Activated naive CD4-positive, alpha-beta T cell (primary cell): ENCODE measurements at places on chromosomes 7 and 10.

DNA sequence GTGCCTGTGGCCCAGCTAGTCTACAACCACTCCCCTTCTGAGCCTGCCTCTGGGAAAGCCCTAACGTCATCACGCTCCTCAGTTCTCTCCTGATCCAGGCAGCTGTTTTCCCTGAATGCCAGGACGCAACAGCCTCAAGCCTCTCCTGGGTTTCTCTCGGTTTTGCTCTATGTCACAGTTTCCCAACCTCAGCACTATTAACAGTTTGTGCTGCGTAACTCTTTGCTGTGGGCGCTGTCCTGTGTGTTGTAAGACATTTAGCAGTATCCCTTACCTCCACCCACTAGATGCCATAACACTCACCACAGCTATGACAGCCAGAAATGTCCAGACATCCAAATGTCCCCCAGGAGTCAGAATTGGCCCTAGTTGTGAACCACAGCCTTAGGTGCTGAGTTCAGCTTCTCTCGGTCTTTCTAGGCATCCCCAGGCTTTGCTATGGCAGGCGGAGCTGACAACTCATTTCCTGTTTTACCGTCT lies 226.3 kb upstream of the NPVF start:
- no peak for DNase-seq

- DNase-seq = no peak
Measured at GRCh38 chr10:93334901-93335327, 147.2 kb downstream of the MYOF start.

GRCh38 chr7:6164491-6164890 lies 107.9 kb downstream of the CYTH3 start:
- DNase-seq = no peak

DNA sequence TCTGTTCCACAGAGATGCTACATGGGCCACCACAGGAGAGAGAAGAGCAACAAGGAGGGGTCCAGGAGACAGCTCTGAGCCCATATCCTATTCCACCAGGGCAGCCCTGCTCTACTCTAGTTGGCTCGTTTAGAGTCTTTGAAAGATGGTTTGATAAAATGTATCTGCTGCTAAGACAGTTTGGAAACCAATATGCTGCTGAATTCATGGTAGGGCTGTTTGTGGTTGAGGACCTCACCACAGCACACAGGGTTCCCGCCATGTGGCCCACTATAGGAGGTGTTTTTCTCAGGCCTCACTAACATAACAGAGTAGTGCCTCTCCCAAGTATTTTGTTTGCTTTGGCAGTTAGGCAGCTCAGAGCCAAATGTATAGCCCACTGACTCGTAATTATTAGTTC lies 35.8 kb upstream of the ZC3HAV1L start:
- no peak for DNase-seq

- no peak for DNase-seq
Measured at GRCh38 chr10:129136074-129136473, 331.0 kb upstream of the MGMT start.

DNA sequence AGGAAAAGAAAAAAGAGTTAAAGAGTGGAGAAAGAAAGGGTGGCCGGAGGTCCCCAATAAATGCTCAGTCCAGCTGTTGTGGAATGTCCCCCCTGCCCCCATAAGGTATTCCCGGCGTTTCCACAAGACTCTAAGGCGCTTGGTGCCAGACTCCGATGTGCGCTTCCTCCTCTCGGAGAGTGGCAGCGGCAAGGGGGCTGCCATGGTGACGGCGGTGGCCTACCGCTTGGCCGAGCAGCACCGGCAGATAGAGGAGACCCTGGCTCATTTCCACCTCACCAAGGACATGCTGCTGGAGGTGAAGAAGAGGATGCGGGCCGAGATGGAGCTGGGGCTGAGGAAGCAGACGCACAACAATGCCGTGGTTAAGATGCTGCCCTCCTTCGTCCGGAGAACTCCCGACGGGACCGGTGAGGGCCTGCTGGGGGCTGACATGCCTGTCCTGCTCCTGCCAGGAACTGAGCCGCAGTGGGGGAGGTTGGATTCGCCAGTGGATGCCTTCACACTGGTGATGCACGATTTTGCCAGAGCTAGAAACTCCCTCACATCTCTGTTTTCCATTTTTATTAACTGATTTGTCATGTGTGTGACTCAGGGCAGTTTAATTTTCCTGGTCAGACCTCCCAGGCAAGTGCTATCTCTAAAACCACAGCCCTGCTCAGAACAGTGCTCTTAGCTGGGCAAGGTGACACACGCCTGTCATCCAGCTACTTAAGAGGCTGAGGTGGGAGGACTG lies 34.2 kb downstream of the TACR2 start:
- no peak for DNase-seq

DNA sequence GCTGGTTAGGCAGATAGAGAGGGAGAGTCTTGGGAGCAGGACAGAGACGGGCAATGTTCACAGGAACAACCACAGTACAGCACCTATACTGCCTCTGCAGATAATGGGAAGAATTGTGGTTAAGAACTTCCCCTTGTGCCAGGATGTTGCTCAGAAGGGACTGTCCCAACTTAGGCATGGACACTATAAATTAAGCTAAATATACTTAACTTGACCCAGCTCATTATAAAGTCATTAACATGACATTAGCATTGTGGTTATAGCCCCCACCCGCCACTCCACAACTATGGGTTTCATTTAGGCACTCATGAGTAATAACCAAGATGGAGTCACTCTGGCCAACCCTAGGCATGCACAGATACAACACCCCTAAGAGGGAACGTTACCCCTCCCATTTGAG lies 310.9 kb upstream of the NRG3 start:
- DNase-seq = no peak

- DNase-seq = no peak
Measured at GRCh38 chr7:42931447-42931833, 534 bp downstream of the PSMA2 start.

DNA sequence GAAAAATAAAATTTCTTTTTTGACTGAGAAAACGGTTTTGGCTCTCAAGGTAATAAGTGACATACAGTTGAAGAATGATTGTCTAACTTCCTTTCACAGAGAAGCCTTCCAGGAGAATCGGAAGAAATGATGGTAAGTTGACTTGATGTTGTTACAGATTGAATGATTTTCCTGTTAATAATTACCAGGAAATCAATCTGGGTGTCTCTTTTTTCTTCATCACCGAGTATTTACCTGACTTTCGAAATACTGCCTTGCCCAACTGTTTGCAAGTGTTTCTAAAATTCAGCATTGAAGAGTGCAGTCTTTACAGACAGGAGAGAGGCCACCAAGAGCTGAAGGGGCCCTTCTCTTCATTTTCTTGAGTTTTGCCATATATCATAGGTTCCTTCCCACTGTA lies 4.0 kb downstream of the ITIH2 start:
- DNase-seq = no peak

DNA sequence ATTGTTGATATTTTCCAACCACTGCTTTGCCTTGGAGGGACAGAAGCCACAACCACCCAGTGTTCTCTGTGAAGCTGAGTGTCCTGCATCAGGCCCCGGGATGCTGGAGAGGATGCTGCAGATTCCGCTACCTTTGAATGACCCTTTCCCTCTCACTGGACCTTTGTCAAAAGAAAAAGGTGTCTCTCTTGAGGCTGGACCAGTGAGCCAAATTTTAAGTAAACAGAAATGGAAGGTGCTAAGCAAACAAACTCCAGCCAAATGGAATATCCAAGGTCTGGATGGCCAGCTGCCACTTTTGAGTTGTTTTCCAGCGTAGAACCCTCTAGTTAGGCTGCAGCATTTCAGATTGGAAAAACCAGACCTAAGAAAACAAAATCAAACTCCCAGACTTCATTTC lies 145.5 kb downstream of the TRIL start:
- no peak for DNase-seq

- no peak for DNase-seq
Measured at GRCh38 chr7:75596727-75597614, 104.9 kb downstream of the SPDYE5 start.

DNA sequence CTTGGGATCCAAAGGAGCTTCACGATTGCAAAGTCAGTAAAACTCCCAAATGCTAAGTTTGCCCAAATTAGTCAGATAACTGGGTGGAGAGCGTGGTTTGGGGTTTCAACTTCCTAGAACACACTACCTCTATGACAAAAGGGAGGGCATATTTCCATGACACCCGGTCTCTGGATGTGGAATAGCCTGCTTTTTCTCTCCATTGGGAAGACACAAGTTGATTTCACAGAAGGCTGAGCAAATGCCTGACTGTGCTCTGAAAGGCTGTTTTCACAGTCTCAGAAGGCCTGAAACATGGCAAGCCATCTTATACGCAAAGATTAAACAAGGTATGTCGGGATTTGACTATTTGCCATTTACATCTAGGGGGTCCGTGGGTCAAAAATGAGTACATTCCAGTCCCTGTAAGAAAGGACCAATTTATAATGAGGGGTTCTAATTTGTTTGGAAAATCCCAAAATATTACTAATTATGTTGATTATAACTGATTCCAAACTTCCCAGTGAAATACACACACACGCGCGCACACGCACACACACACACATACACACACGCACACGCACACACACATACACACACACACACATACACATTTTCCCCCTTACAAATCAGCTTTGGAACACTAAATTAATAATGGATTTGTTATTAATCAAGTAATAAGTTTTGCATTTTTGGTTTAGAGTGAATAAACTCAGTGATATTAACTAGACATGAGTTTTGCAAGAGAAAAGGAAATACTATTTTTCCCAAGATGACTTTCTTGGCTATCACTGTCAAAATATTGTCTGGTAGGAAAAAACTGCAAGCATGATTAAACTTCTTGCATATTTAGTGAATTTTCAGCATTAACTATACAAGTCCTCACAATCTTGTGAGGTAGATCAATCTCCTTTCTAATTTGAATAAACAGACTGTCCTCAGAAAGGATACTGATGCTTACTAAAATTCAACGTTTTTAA lies 105.0 kb downstream of the PRTFDC1 start:
- DNase-seq = no peak

DNA sequence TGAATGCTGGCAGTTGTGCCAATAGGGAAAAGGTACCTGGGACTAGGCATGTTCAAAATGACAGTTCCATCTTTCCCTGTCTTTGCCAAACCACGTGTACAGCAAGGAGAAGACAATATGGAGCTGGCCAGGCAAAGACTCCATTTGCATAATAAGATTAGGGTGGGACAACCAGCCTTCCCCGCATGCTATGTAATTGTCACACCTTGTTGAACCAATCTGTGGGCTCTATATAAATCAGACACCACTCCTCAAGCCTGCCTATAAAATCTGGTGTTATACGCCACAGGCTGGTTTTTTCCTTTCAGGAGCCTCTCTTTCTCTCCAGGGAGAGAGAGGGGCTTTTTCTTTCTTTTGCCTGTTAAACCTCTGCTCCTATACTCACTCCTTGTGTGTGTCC lies 11.0 kb upstream of the NUB1 start:
- DNase-seq = no peak

GRCh38 chr10:129966370-129966888 lies 2.4 kb upstream of the EBF3 start:
- DNase-seq = no peak

GRCh38 chr7:156017916-156018700 lies 205.8 kb upstream of the SHH start:
- DNase-seq = no peak

GRCh38 chr10:241966-242643 lies 106.8 kb downstream of the ZMYND11 start:
- no peak for DNase-seq

DNA sequence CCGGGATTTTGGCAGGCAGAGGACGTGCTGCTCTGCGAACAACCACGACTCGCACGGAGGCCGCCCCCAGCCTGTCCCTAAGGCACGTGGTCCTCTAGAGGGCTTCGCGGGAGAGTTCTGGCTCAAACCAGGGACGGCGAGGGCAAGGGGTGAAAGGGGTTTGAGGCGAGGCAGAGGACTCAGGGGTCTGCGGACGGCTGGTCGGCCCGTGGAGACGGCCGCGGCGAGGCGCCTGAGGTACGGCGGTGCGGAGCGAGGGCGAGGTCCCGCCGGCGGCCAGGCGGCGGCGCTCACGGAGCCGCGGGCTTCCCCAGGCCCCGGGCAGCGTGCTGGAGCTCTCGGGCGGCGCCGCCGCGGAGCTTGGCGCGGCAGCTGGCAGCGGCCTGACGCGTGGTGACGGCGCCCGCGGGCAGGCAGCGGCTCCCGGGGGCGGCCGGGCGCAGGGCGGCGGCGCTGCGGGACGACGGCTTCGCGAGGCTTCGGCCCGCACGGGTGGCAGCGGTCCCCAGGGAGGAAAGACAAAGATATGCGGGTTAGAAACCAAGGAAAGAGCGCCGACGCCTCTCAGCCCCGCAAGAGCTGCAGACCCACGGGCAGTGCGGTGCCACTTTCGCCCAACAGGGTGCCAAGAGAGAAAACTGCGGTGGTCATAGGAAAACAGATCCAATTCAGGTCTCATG lies 44.8 kb downstream of the ZNF800 start:
- peak; percentile 37 for DNase-seq

DNA sequence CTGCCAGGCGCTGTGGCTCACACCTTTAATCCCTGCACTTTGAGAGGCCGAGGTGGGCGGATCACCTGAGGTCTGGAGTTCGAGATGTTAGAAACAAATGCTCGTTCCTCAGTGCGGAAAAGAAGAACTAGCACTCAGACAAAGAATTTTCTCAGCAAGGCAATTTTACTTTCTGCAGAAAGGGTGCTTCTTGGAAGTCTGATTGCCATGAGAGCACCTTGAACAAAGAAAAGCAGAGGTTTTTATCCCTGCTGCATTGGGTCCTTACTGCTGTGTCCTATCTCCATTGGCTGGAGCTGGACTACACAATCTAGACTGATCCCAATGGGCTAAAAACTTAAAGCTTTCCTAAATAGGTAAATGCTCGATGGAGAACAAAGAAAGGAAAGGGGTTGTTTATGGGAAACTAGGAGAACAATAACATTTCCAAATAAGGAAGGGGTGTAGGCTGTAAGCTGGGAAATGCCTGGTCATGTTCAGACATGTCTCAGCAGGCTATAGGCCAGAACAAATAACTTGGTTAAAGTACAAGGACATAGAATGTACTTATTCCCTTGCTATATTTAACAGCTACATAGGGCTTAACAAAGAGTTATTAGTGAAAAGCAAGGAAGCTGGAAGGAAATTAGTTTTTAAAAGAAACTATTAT lies 26.1 kb upstream of the ACTR3B start:
- no peak for DNase-seq

GRCh38 chr7:11182736-11183135 lies 209.1 kb downstream of the PHF14 start:
- DNase-seq = no peak

GRCh38 chr10:4596951-4597350 lies 229.1 kb upstream of the AKR1E2 start:
- DNase-seq = no peak

- DNase-seq = no peak
Measured at GRCh38 chr7:22577470-22578001, 77.5 kb upstream of the STEAP1B start.
